Activated CD4-positive, alpha-beta T cell treated with anti-CD3 and anti-CD28 coated beads, Interleukin-2, Interleukin-4, amounts not matched to agents 100 ng/mL and 50 ng/mL, durations not matched to agents 16 hours and 8 hours (primary cell): ENCODE measurements at places on chromosomes 5 and 9.

DNA sequence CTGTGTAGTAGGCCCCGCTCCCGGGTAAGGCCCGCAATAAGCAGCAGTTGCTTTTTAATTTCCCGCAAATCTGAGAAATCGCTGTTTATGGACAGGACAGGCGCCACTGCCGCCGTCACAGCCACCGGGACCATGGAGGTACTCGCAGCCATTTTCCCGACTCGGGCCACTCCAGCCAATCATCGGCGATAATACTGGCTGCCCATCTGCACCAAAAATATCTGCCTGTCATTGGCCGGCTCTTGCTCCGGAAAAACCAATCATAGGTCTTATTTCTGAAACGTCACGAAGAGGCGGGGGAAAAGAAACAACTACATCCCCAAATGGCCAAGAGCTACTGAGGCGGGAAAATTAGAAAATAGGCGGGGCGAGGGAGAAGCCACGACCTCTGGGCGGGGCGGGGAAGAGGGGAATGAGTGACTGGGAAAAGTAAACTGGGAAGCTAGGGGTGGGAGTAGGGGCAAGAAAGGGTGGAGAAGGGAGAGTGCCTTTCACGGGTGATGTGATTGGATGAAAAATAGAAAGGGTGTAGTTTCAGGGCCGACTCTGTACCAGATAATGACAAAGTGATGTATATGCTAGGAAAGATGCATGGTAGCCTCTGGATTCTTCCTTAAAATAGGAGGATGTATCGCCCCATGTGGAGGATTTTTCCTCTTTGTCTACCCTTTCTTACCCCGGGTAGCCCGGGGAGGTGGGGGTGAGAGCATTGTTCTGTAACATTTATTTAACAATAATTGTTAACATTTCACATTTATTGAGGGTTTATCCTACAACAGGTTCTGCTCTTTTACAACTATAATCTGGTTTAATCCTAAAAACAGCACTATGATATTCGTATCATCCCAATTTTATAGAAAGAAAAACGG, at the start of gene CDC23:
TSS of gene CDC23 (minus strand) at position 163 of the 869 bp plus-strand sequence. CDS start at position 152, 11 bp downstream.
- peak; percentile 97 for DNase-seq

DNA sequence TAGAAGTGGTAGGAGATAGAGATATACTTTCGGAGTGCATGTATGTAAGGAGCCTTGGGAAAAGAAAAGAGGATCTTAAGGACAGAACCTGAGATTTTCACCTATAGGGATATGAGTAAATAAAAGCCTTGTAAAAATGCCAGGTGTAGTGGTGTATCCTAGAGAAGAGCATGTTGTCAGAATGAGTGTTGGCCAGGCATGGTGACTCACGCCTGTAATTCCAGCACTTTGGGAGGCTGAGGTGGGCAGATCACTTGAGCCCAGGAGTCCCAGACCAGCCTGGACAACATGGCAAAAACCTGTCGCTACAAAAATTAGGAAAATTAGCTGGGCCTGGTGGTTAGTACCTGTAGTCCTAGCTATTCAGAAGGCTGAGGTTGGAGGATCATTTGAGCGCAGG, 76.0 kb downstream of the IPO11 start:
- DNase-seq, result no peak

DNA sequence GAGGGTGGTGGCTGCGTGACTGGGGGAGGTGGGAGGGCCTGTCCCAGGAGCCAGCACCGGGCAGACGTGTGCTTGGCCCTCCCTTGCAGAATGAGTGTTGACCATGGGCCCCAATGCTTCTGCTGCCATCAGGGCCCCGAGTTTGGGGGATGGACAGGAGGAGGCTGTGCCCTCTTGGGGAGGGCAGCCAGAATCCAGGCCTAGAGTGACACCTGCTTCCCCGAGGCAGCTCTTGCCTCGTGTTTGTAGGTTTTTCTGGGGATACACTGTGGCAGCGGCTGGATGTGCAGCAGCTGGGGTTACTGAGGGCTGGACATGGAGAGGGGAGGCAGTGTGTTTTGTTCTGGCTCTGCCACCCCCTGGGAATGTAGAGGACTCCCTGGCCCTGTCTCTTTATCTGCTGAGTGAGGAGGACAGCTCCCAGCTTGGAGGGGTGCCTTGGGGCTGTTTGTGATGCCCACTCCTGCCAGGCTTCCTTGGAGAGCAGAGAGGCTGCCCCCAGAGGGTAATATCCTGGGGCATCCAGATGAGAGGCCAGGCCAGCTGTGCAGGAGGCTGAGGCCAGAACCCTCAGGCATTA, 22.7 kb downstream of the WNK2 start:
- DNase-seq, result no peak

DNA sequence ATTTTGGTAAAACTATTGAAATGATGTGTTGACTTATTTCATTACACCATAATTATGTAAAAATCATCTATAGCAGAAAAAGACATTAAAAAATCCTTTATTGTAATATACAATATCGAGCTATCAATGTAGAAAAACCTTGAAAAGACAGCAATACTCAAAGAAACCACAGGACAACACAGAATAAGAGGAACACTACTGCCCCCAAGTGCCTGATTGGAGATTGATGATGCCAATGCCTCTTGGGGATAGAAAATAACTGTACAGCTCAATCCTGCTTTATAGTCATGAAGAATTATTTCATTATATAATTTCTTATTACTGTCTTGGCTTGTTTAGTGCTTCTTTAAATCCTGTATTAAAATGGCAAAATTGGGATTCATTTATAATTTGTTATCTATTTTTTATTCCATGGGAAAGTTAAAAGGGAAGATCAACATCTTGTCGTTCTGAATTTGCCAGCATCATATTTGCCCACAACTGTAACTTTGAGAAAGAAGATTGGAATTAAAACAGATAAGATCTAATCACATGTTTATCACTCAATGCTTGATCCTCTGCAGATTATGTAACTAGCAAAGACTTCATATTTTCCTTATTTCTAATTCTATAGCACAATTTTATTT, 337.5 kb downstream of the CDH9 start:
- peak; percentile 12 for DNase-seq

DNA sequence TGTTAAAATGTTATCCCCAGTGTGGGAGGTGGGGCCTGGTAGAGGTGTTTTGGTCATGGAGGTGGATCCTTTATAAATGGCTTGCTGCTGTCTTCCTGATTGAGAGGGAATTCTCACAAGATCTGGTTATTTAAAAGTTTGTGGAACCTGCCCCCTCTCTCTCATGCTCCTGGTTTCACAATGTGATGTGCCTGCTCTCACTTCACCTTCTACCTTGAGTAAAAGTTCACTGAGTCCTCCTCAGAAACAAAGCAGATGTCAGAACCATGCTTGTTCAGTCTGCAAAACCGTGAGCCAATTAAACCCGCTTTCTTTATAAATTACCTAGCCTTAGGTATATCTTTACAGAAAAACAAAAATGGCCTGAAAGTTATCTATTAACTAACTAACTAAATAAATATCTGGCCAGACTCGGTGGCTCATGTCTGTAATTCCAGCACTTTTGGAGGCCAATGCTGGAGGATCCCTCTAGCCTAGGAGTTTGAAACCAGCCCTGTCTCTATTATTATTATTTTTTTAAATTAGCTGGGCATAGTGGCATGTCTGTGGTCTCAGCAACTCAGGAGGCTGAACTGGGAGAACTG, 1067.4 kb downstream of the CDH9 start:
- DNase-seq, result no peak
